ENCODE measurements at places on chromosomes 13 and 19.
A peak's percentile ranks its signal among the peaks of the same experiment; 100 is the strongest.

DNA sequence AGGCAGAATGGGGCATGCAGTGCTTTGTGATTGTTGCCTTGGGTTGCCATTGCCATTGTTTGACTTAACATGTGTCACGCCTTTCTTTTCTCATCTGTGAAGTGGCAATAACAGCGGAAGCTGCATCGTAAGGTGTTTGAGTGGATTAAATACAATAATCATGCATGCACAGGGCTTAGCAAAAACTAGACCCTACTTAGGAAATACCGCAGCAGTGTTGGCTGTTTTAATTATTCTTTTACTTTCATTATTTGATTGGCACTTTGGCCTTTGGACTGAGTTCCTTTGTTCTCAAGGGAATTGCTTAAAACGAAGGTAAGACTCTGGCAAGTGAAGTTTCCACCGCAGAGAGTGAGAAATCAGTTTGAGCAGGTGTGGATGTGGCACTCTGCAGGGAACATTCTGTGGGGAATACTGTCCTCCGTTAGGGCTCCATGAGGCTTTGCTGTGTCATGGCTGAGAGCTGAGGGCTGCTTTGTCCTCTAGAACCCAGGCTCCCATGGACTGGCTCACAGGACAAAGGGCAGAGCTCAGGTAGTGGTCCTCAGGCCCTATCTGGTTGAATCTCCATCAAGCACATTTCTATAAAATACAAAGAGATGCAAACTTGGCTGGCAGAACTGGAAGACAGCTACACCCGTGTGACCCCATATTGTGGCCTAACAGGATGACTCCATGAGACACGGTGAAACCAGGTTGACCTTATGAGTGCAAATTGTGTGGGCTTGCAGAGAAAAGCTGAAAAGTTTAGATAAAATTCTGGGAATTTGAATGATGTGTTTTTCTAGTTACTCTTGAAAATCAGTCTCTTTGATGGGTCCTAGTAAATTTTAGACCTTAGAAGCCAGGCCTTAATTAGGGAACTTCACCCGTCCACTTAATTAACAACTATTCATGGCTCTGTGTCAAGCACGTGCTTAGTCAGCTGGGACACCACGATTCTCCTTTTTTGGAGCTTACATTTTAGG is 407.2 kb downstream of the KCNRG start:
- DNase-seq: no peak

DNA sequence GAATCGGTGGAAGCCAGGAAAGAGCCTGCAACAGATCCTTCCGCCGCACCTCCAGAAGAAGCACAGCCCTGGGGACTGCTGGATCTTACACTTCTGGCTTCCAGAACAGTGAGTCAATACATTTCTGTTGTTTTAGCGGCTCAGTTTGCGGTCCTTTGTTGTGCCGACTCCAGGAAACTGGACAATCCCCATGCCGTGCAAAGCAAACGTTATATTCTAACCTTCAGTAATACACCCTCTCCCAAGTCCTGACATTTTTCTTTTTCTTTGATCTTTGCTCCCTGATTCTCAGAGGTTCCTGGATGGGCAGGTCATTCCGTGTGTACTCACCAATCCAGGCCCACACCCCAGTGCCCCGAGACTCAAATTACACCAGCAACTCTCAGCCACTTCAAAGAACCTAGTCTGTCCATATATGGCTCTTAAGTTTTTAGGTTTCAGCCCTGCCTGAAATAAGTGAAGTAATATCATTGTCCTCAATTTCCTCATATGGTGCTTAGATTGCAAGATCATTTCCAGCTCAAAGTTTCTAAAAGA is 387.1 kb upstream of the SGCG start:
- DNase-seq: no peak

- no peak for DNase-seq
Observed at GRCh38 chr13:42812316-42812715, 30.9 kb downstream of the FAM216B start.

GRCh38 chr19:46381346-46381745 is 32.0 kb downstream of the CCDC8 start:
- DNase-seq: peak; percentile 6

- no peak for DNase-seq
Observed at GRCh38 chr13:112740502-112741131, 50.8 kb downstream of the ATP11A start.

- no peak for DNase-seq
Observed at GRCh38 chr19:28880735-28881401, 332.1 kb downstream of the UQCRFS1 start.

- DNase-seq: no peak
Observed at GRCh38 chr13:23843436-23843835, 45.8 kb downstream of the MIPEP start.

DNA sequence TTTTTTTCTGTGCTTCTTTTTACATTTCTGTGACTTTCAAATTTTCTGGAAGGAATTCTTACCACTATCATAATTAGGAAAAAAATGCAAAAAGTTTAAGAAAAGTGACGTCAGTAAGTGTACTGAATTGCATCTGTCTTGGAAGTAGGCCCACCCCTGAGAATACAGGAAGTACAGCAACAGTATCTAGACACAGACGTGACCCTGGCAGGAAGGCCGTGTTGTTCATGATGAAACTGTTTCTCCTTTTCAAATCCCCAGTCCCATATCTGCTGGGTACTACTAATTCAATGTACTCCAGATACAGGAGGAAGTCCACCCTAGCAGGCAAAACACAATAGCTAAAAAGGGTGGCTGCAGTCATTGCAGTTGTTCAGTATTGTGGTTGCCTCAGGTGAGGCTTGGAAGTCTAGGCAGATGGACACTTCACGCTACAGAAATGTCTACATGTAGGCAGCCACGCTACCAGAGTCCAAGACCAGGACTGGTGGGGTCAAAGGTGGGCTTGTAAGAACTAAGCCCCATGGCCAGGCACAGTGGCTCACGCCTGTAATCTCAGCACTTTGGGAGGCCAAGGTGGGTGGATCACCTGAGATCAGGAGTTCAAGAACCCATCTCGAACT is 49.6 kb upstream of the MED4 start:
- DNase-seq: no peak

GRCh38 chr13:78816154-78816553 is 157.2 kb upstream of the OBI1 start:
- DNase-seq: no peak

DNA sequence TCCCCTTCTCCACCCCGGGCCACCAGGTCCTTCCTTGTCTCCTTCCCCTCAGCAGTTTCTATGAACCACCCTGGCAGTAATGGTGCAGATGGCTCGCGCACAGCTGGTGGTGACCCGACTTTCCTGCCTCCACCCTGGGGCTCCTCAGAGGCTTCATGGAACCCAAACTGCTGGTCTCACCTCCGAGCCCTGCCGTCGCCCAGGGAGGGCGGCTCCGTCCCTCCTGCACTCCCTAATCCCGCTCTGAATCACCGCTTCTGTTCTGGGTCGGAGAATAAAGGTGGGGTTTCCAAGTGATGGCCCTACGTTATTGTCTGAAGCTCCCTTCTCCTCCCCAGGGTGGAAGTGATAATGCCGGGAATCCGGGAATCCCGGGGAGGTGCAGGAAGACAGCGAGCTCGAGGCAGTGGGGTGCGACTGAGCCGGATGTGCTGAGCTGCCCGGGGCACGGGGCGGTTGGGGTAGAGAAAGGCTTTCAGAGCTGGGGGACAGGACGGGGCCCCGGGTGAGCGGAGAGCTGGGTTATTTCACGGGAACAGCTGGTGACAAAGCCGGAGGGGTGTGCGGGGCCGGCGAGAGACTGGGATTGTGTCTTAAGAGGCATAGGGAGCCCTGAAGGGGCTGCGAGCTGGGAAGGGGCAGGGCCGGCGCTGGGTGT is 711 bp downstream of the FUT2 start:
- DNase-seq: no peak

DNA sequence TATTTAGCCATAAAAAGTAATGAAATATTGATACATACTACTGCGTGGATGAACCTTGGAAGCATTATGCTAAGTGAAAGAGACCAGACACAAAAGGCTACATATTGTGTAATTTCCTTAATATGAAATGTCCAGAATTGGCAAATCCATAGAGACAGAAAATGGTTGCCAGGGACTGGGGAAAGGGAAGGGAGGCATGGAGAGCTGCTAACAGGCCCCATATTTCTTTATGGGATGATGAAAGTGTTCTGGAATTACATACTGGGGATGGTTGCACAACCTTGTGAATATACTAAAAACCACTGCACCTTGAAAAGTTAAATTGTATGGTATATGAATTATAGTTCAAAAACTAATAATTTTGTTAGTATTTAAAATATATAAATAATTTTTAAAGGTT is 3.6 kb downstream of the IFT88 start:
- DNase-seq: no peak

- DNase-seq: no peak
Observed at GRCh38 chr13:25143706-25144105, 28.4 kb downstream of the AMER2 start.

GRCh38 chr13:105471673-105472072 is 1063.8 kb downstream of the EFNB2 start:
- no peak for DNase-seq

DNA sequence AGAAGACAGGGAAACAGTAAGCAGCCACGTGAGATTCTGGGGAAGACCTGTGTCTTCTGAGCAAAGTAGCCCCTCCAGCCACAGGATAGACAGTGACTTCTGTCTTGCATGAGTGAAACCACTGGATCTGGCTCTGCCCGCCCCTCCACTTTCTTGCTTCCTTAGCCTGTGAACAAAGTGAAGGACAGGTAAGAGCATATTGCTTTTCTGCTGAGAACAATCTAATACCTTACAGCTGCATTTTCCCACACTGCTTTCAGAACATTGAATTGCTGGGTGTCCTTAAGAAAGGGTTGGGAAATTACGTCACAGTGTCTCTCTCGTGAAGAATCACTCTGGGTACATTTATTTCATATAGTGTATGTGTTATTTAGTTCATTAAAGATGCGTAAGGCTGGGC is 11.1 kb downstream of the SLC25A15 start:
- no peak for DNase-seq

DNA sequence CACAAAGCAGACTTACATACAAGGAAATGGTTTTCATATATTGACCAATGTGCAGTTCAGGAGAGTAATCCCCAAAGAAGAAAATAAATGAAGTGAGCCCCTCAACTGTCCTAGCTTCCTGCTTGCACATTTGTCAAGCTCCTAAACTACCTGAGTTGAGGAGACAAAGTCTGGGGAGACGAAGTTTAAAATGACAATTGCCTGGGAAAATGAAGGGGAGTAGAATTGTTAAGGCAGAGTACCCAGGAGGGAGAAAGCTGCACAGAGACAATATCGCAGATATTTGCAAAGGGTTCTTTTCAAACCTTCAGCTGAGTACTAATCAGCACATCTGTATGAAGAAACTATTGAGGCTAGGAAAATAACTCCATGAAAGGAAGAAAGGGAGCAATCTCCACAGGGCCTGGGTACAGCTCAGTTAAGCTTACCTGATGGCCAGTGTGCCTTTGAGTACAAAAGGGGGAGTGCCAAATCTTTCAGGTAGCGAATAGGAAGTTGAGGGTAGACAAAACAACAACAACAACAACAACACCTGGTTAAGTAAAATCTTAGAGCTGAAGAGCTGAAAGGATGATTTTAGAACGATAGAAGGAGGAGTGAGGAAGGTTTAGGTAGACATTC is 1700.1 kb upstream of the PRR20A start:
- DNase-seq: no peak

DNA sequence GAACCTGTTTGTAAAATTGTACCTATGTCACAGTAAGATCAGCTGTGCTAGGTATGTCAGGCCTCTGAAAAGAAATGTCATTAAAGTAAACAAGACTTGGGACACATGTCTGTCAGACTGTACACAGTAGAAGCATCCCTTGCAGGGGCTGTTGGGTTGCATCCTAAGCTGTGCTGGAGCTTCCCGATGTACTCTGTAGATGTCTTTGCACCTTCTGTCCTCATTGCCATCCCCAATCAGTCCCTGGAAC is 48.7 kb upstream of the GPR183 start:
- DNase-seq: no peak

DNA sequence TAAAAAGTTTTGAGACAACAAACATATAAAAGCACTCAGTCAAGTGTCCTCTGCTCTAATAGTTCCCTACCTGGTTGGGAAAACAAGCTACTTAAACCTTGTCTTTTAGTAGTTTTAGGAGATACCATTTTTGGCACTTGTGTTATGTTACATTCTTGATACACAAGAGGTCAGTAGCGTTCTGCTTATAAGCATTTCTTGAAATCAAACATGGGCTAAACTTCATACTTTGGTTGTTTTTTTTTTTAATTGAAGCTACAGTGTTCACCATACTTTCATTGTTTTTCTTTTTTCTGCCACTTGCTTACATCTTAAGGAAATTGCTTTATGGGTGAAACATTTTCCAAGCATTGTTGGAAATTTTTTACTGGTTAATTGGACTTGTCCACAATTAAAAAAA is 12.9 kb downstream of the NHLRC3 start:
- DNase-seq: no peak

DNA sequence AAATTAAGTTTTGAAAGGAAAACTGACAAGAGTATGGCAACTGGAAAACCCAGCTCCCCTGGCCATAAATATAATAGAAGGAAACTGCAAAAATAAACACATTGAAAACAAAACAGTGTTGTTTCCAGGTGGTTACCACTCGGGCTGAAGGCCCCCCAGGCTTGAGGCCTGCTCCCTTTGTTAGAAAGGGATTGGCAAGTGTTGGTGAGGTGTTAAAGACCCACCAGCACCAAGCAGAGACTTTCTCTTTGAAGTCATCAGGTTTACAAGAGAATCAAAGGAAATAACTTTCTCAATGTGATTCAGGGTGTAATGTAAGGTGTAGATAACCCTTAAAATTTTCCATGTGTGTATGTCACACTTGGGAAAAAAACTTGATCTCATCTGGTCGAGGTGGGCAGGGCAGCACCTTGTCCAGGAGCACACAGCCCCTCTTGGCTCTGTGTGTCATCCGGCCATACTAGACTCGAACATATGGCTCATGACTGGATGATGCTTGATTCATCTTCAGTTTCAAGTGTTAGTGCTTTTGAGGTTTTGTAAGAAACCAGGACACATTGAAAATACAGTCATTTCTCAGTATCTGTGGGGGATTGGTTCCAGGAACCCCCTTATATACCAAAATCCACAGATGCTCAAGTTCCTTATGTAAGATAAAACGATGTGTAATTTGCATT is 7.8 kb downstream of the ACTN4 start:
- no peak for DNase-seq

- no peak for DNase-seq
Observed at GRCh38 chr13:36344173-36344572, 2.0 kb downstream of the SPART start.

- no peak for DNase-seq
Observed at GRCh38 chr13:108830916-108831315, 201.5 kb downstream of the MYO16 start.

DNA sequence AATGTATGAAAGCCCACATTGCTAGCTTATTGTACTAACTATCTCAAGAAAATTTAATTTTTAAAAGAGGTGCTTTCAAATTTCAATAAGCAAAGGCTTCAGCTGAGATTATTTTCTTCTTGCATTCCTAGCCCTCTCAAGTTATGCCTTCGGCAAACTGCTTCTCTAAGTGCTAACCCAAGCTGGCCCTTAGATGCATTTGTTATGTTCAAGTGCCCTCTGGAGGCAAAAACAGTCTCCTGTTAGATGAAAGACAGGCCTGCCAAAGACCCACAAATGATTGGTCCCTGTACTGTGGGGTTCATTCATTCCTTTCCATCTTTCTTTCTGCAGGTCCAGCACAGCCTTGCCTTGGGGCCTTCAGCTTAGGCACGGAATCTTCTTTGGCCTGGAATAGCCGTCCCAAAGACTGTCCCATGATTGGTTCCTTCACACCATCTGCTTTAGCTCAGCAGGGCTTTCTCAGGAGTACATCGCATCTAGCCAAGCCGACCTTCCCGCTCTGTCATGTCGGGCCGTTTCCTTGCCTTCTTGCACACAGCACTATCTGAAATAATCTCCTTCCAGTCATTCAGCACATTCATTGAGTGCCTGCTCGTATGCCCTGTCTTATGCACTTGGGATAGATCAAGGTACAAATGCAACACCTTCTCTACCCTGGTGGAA is 26.4 kb upstream of the TPTE2 start:
- no peak for DNase-seq
